SK-N-DZ (cell line): ENCODE measurements at places on chromosomes 7 and 10.

GRCh38 chr10:4623200-4623599 lies 202.8 kb upstream of the AKR1E2 start:
- DNase-seq, result no peak

GRCh38 chr7:101516851-101517250 lies 112.2 kb downstream of the MYL10 start:
- no peak for DNase-seq

GRCh38 chr10:111579473-111579872 lies 502.6 kb downstream of the ADRA2A start:
- DNase-seq, result no peak

- no peak for DNase-seq
Measured at GRCh38 chr7:21544715-21545114, 1.9 kb downstream of the DNAH11 start.

DNA sequence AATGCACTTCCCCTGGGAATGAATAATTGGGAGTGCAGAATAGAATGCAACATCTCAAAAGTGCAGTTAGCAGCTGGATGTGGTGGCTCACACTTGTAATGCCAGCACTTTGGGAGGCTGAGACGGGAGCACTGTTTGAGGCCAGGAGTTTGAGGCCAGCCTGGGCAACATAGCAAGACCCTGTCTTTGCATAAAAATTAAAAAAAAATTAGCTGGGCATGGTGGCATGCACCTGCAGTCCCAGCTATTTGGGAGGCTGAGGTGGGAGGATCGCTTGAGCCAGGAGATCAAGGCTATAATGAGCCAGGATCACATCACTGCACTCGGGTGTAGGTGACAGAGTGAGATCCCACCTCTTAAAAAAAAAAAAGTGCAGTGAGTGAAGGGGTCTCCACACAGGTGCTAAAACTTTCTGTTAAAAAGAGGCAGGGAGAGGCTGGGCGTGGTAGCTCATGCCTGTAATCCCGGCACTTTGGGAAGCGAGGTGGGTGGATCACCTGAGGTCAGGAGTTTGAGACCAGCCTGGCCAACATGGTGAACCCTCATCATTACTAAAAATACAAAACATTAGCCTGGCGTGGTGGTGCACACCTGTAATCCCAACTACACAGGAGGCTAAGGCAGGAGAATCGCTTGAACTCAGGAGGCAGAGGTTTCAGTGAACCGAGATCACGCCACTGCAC lies 13.5 kb upstream of the ZMIZ1 start:
- DNase-seq, result no peak

- no peak for DNase-seq
Measured at GRCh38 chr10:116710076-116710475, 32.3 kb downstream of the HSPA12A start.

DNA sequence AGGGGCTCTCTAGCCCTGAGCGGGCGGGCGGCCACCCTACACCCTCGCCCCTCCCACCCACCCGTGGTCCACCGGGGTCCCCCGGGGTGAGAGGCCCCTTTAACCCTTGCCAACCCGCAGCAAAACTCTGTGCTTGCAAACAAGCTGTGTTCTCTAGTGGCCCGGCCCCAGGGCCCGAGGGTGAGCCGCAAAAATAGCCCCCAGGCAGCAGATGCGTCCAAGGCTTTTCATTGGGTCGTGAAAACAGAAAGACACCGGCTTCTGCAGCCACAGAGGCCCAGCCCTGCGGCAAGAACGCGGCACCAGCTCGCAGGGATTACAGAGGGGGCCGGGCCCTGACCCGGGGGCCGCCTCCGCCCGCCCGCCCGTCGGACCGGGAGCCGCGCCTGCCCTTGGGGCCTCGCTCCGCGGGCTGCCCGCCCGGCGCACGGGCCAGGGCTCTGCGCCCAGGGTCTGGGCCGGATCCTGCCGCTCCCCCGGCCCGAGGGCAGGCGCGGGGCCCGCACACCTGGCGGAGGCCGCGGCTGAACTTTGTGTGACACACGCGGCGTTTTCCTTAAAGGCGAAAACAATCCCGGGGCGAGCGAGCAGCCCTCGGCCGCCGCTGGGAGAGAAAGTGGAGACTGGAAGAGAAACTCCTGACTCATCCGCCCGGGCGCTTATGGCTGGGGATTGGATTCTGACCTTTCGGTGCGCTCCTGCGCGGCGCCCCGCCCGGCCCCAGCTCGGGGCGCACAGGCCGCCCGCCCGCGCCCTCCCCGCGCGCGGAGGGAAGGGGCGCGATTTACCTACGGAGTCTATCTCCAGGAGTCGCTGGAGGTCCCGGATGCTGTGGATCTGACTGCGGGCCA lies 2.8 kb downstream of the PDGFA start:
- no peak for DNase-seq

- DNase-seq, result no peak
Measured at GRCh38 chr7:50940621-50941020, 157.9 kb upstream of the GRB10 start.

DNA sequence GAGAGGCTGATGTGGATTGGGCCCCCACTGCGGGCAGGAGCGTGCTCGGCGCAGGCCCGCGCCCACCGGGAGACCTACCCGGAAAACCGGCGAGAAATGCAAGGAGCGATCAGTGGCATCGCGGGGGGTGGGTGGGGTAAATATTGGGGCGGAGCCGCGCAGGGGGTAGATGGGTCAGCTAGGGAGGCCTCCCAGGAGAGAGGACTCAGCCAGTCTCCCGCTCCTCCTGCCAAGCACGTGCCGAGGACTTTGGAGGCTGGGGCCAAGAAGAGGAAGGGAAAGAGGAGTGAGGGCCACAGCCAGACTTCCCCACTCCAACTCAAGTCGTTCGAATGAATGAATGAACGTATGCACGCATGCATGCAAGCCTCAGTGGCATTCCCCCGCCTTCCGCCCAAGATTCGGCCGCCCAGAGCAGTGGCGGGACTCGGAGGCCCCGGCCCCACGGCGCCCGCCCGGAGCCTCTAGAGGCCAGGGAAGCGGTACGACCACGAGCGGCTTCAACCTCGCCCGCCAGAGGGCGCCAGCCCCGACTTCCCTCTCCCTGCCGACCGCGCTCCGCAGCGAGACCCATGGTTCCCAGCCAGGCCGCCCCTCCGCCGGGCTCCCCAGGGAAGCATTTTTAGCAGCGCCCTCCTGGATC lies 3.6 kb downstream of the NPM3 start:
- DNase-seq, result no peak

DNA sequence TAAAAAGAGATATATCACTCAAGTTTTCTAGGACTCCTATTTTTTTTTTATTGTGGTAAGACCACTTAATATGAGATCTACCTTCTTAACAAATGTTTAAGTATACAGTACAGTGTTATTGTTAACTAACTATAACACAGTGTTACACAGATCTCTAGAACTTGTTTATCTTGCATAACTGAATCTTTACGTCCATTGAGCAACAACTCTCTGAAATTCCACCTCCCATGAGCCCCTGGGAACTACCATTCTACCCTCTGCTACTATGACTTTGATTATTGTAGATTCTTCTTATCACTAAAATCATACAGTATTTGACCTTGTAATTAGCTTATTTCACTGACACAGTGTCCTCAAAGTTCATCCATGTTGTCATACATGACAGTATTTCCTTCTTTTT lies 22.5 kb upstream of the REEP3 start:
- DNase-seq, result no peak

DNA sequence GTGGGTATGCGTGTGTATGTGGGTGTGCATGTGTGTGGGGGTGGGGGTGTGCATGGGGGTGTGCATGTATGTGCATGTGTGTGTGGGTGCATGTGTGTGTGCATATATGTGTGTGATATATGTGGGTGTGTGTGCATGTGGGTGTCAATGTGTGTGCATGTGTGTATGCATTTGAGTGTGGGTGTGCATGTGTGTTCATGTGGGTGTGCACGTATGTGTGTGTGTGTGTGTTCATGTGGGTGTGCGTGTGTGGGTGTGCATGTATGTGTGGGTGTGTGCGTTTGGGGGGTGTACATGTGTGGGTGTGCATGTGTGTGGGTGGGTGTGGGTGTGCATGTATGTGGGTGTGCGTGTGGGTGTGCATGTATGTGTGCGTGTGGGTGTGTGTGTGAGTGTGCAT lies 42.6 kb downstream of the GTF2IRD1 start:
- DNase-seq, result no peak

- no peak for DNase-seq
Measured at GRCh38 chr10:61992671-61993668, 91.5 kb downstream of the ARID5B start.

DNA sequence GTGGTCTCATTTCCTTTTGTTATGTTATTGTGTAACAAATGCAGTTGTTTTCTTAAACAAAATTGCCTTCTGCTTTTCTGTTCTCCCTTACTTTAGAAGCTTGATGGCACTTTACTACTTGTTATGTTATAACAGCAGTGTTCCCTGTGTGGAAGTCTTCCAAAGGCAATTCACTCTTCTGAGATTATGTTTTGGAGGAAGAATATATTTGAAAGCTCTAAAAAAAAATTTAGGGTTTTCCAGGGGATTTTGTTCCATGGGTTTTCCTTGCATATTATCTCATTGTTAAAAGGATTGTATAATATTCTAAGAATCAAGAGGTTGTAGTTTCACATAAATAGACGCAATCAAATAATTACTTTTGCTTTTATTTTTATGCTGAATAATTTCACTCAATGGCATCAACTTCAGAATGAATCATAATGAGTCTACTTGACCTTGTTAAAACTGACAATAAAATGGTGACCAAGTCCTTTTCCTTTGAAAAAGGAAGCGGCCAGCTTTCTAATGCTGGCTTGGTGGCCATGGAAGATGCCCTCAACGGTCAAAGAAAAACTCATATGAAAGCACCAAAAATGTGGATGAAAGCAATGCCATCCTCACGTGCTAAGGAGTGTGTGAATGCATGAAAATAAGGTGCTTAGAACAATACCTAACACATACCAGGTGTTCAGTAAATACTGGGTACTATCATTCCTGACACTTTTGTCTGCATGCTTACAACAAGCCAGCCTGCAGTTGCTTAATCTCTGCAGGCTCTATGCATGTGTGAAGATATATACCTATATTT lies 92.4 kb upstream of the KLF6 start:
- no peak for DNase-seq

- no peak for DNase-seq
Measured at GRCh38 chr10:89367529-89367928, 10.3 kb upstream of the IFIT1B start.

DNA sequence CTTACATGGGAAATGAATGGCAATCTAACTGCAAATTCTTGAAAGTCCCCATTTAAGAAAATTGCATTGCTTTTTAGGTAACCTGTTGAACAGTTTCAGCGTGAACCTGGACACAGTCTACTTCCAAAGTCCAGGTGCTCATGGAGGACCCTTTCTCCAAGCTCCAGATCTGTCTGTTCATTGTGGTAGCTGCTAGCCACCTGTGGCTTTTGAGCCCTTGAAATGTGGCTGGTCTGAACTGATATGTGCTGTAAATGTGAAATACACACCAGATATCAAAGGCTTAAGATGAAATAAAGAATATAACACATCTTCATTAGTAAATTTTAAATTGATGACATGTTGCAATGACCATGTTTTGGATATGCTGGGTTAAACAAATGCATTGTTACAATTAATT lies 4.2 kb downstream of the CACNB2 start:
- DNase-seq, result no peak

DNA sequence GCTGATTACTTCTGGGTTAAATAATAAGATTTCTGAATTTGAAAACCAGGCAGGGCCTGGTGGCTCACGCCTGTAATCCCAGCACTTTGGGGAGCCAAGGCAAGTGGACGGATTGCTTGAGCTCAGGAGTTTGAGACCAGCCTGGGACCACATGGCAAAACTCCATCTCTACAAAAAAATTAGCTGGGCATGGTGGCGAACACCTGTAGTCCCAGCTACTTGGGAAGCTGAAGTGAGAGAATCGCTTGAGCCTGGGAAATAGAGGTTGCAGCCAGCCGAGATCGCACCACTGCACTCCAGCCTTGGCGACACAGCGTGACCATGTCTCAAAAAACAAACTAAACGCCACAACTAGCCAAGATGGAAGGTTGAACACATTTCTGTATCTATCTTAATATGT lies 3.5 kb downstream of the CYCS start:
- DNase-seq, result no peak

DNA sequence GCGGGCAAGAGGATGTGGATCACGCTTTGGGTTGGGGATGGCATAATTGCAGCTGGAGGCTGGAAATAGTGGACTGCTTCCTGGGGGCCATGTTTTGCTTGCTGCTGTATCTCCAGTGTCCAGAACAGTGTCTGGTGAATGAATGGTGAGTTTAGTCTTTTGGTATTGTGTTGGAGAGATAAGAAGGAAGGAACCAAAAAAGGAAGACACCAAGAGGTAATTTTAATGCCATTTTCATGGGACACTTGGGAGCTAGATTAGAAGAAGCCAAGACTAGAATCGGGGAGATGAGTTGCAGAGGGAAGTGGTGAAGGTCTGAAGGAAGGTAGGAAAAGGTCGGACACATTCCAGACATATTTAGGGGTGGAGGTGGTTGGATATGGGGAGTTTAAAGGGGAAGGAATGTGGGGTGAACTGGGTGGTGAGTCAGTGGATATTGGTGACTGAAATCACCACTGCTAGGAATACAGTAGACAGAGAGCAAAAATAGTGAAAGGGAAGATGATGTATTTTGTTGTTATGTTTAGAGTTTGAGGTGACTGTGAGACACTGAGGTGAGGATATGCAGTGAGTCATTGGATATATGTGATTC lies 76.7 kb downstream of the CCNY start:
- DNase-seq, result no peak

GRCh38 chr7:156618780-156619367 lies 21.7 kb upstream of the RNF32 start:
- DNase-seq, result no peak

GRCh38 chr10:77798940-77799339 lies 127.6 kb downstream of the DLG5 start:
- no peak for DNase-seq

GRCh38 chr10:57094083-57094482 lies 733.0 kb upstream of the ZWINT start:
- DNase-seq, result no peak

DNA sequence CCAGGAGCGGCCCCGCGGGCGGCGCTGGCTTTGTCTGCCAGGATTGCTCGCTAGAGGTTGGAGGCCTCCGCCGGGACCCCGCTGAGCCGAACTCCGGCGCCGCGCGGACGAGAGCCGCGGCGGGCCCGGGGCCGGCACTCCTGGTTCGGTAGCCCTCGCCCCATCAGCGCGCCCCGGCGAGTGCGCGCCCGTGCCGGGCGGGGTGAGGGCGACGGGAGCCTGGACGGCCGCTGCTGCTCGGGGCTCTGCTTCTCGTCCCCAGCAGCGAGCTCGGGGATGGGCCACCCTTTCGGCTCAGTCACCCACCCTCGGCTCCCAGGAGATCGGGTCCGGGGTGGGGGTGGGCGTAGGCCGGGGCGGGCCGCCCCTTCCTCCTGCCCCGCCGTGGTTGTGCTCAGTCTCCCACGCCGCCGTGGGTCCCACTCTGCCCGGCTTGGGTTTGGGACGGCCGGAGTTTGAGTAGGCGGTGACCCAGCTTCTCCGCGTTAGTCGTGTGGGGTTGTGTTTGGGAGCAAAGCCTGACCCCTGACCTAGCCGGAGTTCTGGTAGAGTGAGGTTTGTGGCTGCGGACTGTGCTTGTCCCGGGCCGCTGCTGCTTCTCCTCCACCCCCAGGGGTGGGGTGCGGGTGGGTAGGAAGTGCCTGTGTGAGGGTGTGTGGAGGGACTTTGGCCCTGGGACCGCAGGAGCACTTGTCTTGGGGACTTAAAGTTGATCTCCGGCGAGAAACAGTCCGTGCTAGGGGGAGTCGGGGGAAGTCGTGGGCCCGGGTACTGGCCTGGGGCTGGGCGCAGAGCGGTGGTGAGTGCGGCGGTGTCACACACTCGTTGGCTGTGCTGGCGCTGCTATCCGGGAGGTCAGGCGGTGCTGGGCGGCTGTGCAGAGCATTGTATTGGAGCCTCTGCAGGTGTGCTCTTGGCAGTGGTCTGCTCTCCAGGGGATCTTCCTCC lies 677 bp downstream of the TSPAN14 start:
- peak; percentile 40 for DNase-seq
